Skin of body (tissue), 3 donors: ENCODE measurements at places on chromosomes 7 and 10.

DNA sequence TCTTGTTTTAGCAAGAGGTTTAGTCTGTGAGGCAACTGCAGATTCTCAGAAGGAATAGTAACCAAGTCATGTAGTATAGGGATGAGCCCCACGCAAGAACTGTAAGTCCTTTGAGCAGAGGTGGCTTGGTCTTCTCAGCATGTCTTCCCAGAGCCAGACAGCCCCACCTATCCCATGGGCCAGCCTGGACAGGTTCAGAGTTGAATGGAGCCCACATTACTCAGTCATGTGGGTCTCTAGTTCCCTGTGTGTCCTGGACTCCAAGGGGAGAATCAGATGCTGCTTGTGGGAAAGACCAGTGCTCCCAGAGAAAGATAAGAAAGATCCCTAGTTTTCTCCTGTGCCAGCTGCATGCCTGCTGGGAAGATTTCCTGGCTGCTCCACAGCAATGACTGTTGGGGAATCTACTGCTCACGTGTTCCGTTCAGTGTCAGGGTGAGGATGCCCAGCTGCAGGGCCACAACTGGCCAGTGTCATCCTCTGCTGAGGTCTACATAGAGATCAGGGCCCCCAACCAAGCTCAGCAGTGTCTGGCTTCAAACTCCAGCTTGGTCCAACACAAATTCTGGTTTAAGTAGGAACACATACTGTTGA, 66.9 kb upstream of the UNC5B start:
- no peak for DNase-seq

- DNase-seq: no peak
Observed at GRCh38 chr7:77831481-77831880, 32.9 kb downstream of the PHTF2 start.

DNA sequence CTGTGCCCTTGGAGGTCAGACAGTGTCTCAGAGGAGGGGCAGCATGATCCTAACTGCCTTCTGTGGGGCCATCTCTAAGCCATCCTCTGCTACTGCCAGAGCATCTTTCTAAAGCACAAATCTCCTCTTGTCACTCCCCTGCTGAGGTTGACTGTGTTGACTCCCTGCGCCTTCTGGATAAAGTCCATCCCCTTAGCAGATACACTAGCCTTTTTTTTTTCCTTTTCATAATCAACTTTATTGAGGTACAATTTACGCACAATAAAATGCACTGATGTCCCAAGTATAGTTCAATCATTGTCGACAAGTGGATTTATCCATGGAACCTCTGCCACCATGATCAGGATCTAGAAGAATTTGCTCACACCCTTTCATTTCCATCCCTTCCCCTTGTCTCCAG, 150.1 kb downstream of the SPAG6 start:
- no peak for DNase-seq

- DNase-seq: no peak
Observed at GRCh38 chr7:110841840-110842545, 248.9 kb upstream of the LRRN3 start.

DNA sequence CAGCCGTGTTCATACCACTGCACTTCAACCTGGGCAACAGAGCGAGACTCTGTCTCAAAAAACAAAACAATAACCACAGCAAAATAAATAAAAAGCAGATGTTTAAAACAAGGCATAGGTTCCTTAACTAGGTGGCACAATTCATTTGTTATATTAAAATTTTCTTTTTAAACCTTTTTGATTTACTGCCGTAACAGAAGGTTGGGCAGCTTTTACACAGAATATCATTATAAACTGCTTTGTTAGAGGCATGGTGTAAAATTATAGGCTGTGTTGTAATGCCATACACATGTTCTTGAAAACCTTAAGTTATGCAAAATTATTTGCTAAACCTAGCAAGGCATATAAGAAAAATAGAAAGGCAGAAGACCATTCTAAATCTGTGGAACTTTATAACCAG, 84.4 kb downstream of the MKLN1 start:
- no peak for DNase-seq

GRCh38 chr7:30881448-30881847, 30.2 kb upstream of the AQP1 start:
- no peak for DNase-seq

GRCh38 chr10:17428351-17429097, 25.9 kb downstream of the ST8SIA6 start:
- no peak for DNase-seq

- no peak for DNase-seq
Observed at GRCh38 chr7:107364787-107365186, 105.1 kb upstream of the GPR22 start.

DNA sequence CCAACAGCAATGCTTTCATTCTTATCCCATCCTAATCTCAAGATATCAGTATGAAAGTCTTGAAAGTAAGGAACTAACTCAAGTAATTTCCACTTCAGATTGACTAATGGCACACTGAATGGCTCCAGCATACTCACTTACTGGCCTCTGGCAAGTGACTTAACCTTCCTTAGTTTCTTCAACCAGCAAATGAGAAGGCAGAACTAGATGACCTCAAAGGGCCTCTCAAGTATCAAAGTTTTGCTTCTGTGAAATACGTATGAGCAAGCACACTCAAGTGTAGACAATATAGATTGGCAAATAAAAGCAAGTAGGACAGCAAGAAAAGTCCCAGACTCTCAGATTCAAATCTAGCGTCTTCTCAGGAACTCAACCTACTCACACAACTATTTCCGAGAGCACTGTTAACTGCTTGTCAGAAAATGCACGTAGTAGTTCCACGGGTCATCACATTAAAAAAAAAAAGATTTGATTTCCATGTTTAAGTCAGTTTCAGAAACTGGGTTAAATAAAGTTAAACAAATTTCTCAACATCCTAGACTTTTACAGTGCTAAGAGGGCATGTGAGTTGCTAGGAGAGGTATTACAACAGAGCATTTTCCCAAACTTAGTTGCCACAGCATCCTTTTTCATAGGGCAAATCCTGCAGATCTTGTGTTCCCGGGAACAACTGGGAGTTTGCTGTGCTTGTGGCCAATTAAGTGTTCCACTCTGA, 276.9 kb upstream of the KLF14 start:
- no peak for DNase-seq

- DNase-seq: no peak
Observed at GRCh38 chr7:128137181-128137580, 103.9 kb upstream of the LEP start.

- no peak for DNase-seq
Observed at GRCh38 chr10:100737355-100738054, 7.9 kb upstream of the PAX2 start.

DNA sequence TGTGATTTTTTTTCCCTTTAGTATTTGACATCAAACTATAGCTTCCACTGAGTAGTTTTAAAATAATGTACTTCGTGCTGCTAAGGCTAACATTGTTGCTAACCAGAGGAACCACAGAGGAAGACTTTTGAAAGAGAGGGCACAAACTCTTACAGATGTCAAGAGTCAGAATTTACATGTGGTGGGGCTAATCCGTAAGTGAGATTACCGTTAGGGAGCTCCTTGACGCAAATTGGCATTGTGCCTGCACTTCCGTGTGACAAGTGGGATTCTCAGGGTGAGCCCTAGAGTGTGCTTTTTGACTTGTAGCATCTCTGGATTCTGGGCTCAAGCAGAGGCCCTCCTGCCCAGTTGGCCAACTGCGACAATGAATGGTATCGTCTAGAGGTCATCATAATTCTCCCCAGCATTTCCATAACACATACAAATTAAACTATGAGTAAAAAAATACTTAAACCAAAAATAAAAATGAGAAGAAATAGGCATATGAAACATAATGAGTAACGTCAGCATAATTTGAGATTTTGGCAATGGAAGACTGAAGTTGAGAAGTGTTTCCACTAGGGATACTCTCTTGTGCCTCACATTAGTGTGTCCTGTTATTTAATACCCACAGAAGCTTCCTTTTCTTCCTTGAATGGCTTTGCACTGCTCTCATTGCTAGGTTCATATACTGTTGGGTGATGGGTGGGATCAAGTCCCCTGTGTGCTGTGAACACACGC, 164.0 kb downstream of the SDK1 start:
- no peak for DNase-seq

DNA sequence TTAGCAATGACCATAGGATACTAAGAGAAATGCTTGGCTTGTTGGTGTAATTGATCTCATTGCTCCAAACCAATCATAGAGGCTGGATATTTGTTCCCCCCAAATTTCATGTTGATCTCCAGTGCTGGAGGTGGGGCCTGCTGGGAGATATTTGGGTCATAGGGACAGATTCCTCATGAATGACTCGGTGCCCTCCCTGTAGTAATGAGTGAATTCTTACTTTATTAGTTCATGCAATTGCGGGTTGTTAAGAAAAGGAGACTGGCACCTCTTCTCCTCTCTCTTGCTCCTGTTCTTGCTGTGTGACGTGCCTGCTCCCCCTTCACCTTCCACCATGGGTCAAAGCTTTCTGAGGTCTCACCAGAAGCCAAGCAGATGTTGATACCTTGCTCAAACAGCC, 630.1 kb downstream of the CALN1 start:
- no peak for DNase-seq

DNA sequence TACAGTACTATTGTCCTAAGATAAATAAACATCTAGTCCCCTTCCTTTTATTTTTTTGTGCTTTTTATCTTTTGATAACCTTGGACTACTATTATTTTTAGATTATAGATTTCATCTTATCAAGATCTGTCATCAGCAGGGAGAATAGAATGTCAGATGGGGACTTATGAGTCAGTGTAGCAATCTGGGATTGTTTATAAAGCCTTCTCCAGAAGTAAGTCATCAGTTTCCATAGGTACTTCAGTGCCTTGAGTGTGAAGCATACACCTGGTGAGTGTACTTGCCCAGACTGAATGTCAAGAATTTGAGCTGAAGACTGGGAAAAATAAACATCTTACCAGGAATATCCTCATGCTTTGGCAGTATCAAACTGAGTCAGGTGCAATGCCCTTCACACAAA, 2.1 kb downstream of the CASD1 start:
- DNase-seq: no peak

DNA sequence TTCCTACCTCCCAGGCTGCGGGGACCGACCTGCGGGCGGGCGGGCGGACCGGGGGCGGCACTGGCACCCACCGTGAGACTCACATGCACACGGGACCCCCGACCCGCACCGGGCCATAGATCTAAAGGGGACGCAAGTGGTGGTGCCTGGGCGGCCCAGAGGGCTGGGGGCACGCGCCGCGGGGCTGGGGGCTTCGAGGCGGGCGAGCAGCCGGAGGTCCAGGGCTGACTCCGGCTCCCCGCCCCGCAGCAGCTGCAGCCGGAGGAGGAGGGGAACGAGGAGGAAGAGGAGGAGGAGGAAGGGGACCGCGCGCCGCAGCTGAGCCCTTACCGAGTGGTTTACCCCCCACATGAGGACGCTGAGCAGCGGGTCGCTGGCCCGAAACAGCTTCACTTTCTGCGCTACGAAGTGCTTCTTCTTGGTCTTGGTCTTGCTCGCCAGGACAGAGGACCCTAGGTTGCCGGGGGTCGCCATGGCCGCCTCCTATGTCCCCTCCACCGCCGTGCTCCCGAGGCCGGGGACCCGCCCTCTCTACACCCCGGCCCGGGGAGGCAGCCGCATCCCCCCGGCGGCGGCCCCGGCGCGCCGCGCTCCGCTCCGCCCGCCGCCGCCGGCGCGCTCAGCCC, 412 bp downstream of the PIP4K2A start:
- no peak for DNase-seq

DNA sequence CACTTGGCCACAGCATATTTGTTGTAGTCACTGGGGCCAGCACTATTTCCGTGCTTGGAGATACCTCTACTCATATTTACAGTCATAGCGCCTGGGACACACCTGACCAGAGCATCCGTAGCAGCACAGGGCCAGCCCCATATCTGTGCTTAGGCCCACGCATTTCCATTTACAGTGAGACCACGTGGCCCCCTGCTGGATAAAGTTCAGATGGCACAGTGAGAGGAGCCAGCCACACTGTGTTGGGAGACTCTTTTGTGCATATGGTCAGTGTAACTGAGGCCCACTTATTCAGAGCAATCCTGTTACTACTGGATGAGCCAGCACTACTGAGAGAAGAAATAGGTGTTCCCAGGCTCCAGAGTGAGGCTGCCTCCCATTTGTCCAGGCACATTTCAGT, 455.3 kb downstream of the REEP3 start:
- DNase-seq: no peak
